Mammary microvascular endothelial cell (primary cell): ENCODE measurements at places on chromosomes 12 and 14. TPM values are rescaled to one million over a fixed set of nuclear protein-coding genes. Genes with fewer than 3 reads are reported as not detected.

Gene CCDC197
- total RNA-seq = not detected in 2 replicates

Gene HCAR2
- total RNA-seq = not detected in 2 replicates

Gene TPH2
- 0.20 TPM in 1 of 2 replicates, not detected in the other for total RNA-seq

Gene C1QL4
- not detected in 2 replicates for total RNA-seq

Gene POTEG
- not detected in 2 replicates for total RNA-seq

Gene TMEM253
- not detected in 2 replicates for total RNA-seq

Gene MUCL1
- not detected in 2 replicates for total RNA-seq

Gene PPP1R1A
- total RNA-seq = not detected in 2 replicates

Gene DPF3
- 7.6 and 8.0 TPM in 2 replicates for total RNA-seq

Gene CLEC2A
- not detected in 2 replicates for total RNA-seq

Gene PIWIL1
- total RNA-seq = not detected in 2 replicates

Gene KCNK10
- total RNA-seq = not detected in 2 replicates

Gene LYZ
- total RNA-seq = not detected in 2 replicates

Gene BMP4
- total RNA-seq = 95.3 and 102 TPM in 2 replicates

Gene TRPV4
- total RNA-seq = 2.4 and 3.4 TPM in 2 replicates

Gene NEDD8
- total RNA-seq = 259 and 294 TPM in 2 replicates

Gene GPX2
- not detected in 2 replicates for total RNA-seq

Gene PPFIA2
- not detected in 2 replicates for total RNA-seq

Gene ANKRD9
- 29.8 and 34.6 TPM in 2 replicates for total RNA-seq

Gene IQSEC3
- total RNA-seq = not detected in 2 replicates

Gene C14orf180
- not detected in 2 replicates for total RNA-seq

Gene MYH6
- total RNA-seq = 0.05 TPM in 1 of 2 replicates, not detected in the other
